COR-L47 (cell line): ENCODE measurements at places on chromosomes 2 and 18.

GRCh38 chr2:233076749-233077148 is 16.6 kb downstream of the INPP5D start:
- no peak for DNase-seq

GRCh38 chr2:128158176-128158575 is 67.2 kb downstream of the UGGT1 start:
- DNase-seq = no peak

DNA sequence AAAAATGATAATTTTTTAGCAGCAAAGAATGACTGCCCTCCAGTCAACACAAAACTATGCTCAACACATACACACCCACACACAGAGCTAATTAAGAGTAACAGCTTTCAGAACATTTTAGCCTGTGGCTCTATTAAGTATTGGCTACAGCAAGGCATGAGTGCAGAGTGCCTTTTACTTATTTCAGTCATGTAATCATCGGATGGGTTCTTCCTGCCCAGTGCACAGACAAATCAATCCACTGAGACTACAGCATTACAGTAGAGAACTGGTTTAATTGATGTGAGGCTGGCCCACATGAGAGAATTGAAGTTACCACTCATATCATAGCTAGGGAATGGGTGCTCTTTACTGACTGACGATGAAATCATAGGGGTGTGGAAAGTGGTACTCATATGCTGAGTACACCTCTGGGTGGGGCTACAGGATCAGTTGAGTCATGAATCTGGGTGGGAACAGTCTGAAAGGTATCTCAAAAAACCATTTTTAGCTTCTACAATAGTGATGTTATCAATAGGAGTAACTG is 241.0 kb downstream of the FSIP2 start:
- no peak for DNase-seq

DNA sequence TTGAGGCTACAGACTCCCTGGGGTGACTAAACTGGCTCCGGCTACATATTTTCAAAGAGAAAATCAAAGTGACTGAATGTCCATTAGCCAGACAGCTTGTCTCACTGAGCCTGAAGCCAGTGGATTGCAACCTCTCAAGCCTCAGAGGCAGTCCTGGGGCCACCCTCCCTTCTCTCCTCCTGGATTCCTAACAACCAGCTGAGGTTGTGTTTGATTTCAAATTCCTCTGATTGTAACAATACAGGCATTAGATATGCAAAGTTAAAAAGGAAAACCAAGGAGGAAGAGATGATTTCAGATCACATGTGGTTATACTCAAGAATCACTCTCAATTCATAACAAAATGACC is 101.0 kb upstream of the LMAN1 start:
- no peak for DNase-seq
